AG09309 (cell line): ENCODE measurements at places on chromosomes 5 and 9.

DNA sequence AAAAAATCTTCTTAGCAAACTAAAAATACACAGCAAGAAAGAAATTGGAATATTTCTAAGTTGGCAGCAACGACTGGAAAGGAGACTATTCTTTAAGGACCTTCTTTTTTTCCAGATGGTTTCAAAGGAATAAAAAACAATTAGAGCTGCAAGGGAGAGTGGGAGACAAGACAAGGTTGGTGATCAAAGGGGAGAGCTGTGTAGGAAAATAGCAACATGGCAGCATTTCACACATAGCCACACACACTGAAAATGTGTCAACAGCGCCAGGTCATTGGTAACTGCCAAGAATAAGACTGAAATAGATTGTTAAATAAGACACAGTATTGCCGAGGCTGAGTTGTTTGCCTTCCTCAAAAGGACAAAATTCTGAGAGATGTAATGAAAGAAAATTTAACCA is 88.1 kb upstream of the TLE1 start:
- DNase-seq, result no peak

DNA sequence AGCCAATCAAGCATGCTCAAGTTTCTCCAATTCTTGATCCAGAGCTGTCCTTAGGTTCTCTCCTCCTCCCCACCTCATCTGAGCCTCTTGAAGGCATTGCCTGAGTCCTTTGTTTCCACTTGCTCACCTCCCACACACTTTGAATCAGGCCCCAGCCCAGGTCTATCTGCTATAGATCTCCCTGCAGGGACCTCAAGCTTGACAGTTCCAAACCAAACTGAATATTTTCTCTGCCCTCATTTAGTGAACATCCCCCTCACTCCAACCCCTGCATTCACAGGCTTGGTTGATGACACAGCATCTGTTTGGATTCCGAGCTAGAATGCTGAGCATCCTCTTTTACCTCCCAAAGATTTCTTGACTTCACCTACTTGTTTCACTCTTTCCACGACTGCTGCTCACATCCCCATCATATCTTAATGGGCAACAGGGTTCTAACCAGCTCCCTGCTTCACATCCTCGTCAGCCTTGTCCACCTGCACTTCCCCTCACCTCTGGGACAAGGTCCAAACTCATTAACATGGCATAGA is 474.5 kb downstream of the ZSWIM6 start:
- no peak for DNase-seq

DNA sequence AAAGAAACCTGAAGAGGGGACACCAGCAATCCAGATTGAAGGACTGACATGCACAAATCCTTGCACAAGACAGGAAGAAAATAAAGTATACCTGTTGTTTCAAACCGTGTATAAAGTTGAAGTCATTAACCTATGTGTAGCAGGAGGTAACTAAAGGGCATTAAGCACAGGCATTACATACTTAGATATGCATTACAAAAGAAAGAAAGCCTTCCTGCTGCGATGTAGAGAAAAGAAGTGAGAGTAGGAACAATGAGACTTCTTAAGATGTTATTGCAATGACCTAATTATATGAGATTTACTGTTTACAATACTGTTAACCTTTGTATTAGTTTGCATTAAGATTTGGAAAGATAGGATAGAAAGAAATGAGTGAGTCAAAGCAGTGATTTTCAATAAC is 308.9 kb upstream of the PTPRD start:
- no peak for DNase-seq

- DNase-seq, result no peak
Observed at GRCh38 chr5:387491-388265, 55.3 kb upstream of the EXOC3 start.

GRCh38 chr9:91937056-91937455 is 13.0 kb downstream of the ROR2 start:
- no peak for DNase-seq

DNA sequence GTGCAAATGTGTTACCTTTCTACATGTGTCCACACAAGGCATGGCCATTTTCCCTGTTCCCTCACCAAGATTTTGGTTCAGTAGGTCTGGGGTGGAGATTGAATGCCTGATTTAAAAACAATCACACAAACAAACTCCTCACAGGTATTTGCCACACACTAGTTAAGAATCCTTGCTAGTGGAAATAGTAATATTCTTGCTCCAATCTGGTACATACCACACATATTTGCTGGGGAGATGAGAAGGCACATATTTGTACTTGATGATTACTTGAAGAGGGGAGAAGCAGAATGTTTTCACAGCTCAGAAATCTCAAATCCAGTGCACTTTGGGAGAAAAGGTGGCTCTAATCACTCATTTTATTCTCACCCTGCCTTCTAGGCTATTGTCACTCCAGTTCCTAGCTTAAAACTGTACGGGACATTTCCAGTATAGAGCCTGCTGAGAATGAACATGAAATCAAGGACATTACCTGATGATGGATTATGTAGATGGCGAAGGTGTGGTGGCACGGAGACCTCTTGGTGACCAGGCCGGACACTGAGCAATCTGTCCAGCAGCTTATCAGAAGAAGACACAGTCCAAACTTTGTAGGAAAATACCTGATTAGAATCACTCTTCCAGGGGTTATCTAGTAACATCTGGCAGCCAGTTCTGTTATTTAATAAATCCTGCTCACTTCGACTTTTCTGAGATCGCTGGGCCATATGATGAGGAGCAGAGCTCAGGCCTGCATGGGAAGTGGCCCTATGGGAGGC is 116.1 kb upstream of the IL6ST start:
- DNase-seq, result no peak

DNA sequence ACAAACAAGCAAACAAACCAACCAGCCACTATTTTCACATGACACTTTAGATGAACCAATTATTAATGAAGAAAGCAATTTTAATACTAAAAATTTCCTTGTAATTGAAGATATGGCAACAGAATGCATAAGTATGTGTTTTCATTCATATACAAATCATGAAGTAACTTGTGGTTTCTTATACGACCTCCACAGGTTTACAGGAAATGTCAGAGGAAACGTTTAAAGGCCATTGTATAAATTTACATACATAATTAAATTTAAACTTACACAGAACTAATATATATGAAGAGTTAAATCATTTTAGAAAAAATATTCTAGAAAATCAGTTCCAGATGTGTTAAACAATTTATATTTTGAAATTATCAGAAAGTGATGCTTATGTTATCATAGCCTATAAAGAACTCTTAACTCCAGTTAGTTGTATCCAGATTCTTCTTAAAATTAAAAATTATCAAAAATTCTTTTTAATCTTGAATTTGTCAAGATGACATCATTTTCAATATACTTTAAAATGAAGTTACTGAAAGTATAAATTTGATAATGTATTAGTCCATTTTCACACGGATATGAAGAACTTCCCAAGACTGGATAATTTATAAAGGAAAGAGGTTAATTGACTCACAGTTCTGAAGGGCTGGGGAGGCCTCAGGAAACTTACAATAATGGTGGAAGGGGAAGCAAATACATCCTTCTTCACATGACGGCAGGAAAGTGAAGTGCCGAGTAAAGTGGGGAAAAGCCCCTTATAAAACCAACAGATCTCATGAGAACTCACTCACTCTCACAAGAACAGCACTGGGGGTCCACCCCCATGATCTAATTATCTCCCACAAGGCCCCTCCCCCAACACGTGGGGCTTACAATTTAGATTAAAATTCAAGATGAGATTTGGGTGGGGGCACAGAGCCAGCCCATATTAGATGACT is 192.0 kb downstream of the PIK3R1 start:
- no peak for DNase-seq
